Heart right ventricle (tissue), 16 donors: ENCODE measurements at places on chromosomes 3 and 15.

- DNase-seq, result no peak
These were observed 123.8 kb upstream of the PHLDB2 start for GRCh38 chr3:111735243-111735758.

- no peak for DNase-seq
These were observed 115.4 kb upstream of the TPM1 start for GRCh38 chr15:62927196-62927595.

GRCh38 chr15:29571792-29572431, 250.4 kb downstream of the TJP1 start:
- DNase-seq, result no peak

GRCh38 chr3:128823631-128824030, 55.8 kb upstream of the ACAD9 start:
- no peak for DNase-seq

DNA sequence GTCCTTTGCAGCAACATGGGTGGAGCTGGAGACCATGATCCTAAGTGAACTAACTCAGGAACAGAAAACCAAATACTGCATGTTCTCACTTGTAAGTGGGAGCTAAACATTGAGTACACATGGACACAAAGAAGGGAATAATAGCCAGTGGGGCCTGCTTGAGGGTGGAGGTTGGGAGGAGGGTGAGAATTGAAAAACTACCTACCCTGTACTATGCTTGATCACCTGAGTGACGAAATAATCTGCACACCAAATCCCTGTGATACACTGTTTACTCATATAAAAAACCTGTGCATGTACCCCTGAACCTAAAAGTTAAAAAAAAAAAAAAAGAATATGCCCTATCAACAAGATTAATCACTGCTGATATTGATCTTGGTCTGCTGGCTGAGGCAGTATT, 58.7 kb upstream of the ADAMTSL3 start:
- DNase-seq, result no peak
